ENCODE measurements at places on chromosomes 12 and 14.

- DNase-seq: no peak
Measured at GRCh38 chr14:92563765-92564285, 50.2 kb downstream of the RIN3 start.

DNA sequence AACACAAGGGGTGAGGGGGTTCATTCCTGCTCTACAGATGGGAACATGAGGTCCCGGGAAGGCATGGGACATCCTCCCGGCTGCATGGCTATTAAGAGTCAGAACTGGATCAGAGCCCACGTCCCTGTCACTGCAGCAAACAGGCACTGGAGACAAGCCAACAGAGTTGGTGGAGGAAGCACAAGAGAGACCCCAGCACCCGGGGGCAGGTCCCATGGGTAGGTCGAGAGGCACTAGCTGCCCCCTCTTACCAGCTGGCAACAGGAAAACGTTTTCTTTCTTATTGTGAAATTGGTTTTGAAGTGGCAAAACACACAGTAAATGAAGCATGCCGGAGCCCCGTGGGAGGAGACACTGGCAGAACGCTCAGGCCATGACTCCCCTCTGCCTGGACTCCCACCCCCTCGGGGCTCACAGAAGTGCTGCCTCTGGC, 43.6 kb downstream of the SYNE3 start:
- no peak for DNase-seq

- no peak for DNase-seq
Measured at GRCh38 chr12:57247041-57247440, 3.9 kb downstream of the STAC3 start.

DNA sequence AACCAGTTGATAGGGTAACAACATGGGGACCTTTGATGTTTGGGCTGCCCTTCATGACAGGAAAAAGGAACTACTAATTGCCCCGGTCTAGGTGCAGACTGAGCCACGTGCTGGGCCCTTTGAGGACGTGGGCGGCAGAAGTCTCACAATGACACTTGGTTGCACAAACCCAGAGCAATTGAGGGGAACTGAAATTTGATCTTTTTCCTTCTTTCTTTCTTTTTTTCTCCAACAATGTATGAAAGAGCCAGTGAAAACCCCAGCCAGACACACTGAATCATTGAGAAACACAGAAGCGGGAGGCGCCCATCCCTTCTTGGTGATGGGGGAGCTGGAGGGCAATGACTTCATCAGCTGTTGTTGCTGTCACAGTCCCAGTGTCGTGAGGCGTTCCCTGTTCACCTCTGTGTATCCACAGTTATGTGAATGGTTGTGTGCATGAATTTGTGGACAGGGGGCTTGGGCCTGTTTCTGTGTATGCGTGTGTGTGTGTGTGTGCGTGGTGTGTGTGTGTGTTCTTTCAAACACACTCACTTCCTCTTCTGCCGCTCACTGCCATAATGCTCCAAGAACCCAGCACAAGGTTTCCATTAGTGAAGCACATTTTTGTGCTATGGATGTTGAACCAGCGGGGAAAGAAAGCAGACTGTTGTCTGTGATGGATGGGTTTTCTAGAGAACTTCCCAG, 137.5 kb upstream of the CCND2 start:
- no peak for DNase-seq

GRCh38 chr12:52200781-52201450, 9.1 kb upstream of the KRT80 start:
- no peak for DNase-seq

DNA sequence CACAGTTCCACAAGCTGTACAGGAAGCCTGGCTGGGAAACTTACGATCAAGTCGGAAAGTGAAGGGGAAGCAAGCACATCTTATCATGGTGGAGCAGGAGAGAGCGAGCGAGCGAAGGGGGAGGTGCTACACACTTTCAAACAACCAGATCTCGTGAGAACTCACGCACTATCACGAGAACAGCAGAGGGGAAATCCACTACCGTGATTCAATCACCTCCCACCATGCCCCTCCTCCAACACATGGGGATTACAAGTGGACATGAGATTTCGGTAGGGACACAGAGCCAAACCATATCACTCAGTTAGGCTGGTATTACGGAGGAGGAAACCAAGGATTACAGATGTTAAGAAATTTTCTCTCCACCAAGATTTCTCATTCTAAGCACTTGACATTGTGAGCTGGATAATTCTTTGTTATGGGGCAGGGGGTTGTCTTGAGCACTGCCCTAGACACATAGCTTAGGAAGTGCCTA, 262.0 kb upstream of the G2E3 start:
- no peak for DNase-seq

GRCh38 chr12:91630596-91631293, 448.1 kb upstream of the DCN start:
- DNase-seq: peak; percentile 41

DNA sequence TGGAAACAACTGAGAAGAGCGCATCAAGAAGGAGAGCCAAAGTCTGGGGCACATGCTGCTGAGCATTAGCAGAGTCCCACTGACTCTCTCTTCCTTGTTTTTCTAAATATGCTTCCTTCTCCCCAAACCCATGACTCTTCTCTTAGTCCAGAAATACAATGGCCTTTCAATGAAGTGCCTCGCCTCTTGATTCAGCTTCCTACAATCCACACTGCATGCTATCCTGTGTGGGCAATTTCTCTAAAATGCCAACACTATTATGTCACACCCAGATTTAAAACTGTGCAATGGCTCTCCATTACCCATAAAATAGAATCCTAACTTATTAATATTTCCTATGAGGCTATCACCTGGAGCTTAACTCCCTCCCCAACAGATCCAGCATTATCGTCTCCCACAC, 198.6 kb downstream of the RPAP3 start:
- no peak for DNase-seq

DNA sequence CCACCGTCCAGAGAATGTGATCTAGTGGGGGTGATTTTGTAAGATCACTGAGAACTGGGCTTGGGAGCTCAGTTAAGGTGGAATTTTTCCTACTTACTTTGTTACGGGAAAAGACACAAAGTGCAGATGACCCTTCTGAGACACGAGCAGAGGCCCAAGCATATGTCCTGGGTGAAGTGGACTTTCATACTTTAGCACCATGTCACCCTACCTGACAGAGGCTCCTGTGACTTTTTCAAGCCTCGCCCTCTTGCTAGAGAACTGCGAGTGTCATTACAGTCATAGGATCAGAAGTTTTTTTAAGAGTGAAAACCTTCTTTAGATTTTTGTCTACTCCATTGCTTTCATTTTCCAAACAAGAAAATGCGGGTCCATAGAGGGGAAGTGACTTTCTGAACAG, 56.1 kb downstream of the SLC17A8 start:
- no peak for DNase-seq

GRCh38 chr12:81683881-81684280, 75.3 kb downstream of the PPFIA2 start:
- DNase-seq: no peak

All from RPMI8226 (cell line).